ENCODE measurements at places on chromosomes 3 and 15.

GRCh38 chr15:83999396-84000135 lies 236.0 kb upstream of the GOLGA6L4 start:
- DNase-seq: no peak

DNA sequence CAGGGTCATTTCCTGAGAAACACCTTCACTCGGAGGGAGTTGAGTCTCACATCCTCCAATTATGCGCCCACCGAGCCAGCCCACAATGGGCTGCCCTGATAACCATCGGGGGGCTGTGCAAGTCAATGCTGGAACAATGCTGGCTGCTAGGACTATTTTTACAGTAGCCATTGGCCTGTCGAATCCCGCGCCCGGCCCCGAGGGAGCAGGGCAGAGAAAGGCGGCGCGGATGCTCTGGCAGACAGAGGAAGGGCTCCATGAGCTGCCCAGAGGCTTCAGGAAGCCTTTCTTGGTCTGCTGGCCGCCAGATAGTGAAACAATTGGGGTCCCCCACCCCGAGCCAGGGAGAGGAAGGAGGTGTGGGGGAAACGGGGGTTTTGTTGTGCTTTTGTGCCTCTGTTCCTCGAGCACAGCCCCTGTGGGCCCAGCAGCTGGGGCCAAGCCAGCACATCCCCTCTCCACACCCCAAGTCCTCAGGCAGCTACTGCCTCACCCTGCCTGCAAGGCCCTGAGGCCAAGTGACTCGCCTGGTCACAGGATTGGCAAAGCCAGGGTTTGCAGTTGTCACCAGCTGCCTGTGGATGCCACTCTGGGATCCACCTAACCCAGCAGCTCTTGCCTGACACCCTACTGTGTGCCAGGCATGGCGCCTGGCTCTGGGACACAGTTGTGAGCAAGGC lies 39.0 kb downstream of the SLC6A6 start:
- DNase-seq: no peak

DNA sequence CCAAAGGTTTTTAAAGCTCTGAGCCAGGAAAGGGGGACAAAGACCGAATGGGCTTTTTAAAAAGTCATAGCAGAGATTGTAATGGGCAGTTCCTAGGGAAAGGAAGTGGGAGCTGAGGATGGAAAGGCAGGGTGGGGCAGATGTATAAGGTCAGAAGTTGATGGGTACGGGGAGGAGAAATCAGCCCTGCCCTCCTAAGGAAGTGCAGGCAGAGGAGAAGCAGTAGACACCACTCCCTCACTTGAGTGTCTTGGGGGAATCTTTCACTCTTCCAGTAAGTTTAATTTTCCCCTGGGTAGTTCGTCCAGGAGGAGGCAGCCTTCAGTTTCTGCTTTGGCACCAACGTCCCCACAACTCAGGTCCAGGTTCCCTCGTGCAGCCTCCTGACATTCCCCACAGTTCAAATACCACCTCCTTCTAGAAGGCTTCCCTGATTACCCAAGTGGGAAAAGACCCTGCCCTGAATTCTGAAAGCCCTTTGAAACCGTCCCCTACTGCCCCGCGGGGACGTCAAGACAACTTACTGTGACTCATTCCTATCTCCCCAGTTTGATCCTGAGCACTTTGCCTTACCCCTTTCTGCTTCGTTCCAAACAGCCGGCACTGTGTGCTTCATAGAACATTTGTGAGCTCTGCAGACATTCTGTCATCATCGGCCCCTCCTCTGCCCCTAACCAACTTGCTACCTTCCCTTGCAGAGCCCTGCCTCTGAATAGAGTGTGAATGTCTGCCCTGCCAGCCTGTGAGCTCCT lies 14.3 kb upstream of the SRP14 start:
- no peak for DNase-seq

DNA sequence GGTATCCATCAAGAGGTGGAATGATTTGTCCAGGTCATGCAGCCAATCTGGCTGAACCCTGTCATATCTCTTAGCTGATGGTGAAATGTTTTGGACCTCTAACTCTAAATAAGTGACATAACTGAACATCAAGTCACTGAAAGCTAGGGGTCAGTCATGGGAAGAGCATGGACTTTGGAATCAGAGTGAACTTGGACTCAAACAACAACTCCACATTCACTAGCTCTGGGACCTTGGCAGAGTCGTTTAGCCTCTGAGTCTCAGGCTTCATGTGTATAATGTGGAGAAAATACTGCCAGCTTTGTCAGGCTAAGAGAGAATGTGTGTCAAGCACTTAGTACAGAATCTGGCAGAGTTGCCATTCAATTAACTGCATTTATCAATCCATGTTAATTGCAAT lies 557.8 kb upstream of the CFAP20DC start:
- DNase-seq: no peak

DNA sequence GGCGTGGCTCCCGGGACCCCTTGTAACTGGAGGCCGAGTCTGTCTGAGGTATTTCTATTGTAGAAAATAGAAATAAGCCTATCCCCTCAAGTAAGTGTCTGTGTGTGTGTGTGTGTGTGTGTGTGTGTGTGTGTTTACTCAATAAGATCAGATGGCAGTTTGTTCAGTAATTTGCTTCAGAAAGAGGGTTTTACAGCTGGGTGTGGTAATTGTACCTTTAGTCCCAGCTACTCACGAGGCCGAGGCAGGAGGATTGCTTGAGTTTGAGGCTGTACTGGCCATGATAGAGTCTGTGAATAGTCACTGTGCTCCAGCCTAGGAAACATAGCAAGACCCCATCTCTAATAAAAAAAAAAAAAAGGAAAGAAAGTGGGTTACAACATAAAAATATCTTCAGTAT lies 8.7 kb downstream of the SPINT1 start:
- no peak for DNase-seq

DNA sequence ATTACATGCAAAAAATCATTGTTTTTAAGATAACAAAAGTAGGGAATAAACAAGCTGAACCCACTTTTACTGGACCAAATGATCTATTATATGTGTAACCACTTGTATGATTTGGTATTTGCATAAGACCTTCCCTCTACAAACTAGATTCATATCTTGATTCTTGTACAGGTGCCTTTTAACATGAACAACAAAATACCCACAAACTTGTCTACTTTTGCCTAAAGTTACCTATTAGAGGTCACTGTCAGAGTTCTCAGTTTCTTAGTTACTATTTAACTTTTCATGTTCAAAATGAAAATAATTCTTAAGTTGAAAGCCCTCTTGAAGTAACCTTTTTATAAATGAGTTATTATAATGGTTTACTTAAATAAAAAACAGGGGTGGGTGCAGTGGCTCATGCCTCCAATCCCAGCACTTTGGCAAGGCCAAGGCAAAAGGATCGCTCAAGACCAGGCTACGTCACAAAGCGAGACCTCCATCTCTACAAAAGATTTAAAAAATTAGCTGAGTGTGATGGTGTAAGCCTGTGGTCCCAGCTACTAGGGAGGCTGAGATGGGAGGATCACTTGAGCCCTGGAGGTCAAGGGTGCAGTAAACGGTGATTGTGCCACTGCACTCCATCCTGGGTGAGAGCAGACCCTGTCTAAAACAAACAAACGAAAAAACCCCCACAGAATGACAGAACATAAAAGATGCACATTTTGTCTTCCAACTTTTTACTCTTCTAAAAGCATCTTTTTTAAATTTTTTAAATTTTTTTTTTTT lies 16.0 kb downstream of the ACTR8 start:
- DNase-seq: no peak

- no peak for DNase-seq
Observed at GRCh38 chr3:182937293-182938051, 42.9 kb downstream of the DCUN1D1 start.

DNA sequence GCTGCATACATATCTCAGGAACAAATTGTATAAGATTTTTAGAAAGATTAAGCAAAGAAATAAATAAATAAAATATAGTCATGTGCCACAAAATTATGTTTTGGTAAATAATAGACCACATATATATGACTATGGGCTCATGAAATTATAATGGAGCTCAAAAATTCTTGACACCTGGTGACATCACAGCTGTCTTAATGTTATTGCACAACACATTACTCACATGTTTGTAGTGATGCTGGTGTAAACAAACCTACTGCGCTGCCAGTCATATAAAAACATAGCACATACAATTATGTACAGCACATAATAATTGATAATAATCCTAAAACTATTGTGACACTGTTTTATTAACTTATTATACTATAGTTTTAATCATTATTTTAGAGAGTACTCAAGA lies 1159.1 kb downstream of the SI start:
- no peak for DNase-seq

DNA sequence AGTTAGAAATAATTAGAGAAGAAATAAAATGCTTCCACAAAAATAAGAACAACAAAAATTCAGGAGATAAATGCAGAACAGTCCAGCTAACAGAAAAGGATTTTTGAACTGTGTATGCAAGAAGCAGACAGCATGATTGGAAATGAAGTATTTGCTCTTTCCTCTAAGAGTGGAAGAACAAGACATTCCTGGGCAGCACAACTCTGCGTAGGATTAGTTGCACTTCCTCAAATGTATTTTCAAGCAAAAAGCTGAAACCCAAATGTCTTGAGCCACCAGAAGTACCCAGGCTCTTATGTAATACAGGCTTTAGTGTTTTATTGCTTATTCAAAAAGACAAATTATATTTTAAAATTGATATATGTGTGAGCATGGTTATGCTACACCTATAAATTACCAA lies 127.2 kb downstream of the ZBTB20 start:
- no peak for DNase-seq

GRCh38 chr3:21054064-21054463 lies 696.9 kb downstream of the ZNF385D start:
- DNase-seq: no peak

- no peak for DNase-seq
Observed at GRCh38 chr3:128328546-128329458, 137.9 kb downstream of the DNAJB8 start.

- no peak for DNase-seq
Observed at GRCh38 chr15:62975515-62975914, 67.0 kb upstream of the TPM1 start.

- DNase-seq: no peak
Observed at GRCh38 chr15:78405336-78405924, 32.6 kb upstream of the IREB2 start.

DNA sequence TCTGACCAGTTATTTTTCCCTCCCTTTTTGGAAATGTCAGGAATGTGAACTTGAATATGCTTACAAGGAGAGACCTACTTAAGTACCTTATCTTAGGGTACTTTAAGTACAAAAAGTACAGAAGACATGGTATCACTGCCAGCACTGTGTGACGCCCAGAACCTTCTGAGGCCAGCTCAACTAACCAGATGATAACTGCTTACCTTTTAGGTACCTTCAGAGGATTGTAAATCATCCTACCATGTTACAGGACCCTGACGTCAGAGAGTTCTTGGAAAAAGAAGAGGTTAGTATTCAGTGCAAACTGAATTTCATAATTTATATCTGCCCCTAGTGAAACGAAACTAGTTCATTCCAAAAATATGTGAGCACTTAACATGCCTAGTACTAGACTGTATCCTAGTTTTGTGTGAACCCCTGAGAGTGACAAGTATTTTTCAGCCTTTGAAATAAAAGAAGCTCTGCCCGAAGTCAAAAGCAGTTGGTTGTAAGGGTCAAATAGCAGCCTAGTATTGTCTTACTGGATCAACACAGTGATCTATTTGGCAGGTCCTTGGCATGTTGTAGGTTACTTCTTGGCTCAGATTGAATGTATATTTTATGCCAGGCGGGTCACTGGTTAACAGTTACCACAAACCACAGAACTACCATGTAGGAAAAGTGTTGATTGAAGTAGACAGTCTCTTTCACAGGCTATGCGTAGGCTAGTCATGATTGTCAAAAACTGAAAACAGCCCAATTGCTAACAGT lies 23.8 kb upstream of the SNX22 start:
- no peak for DNase-seq

- no peak for DNase-seq
Observed at GRCh38 chr3:101266566-101266965, 53.8 kb downstream of the IMPG2 start.

- DNase-seq: no peak
Observed at GRCh38 chr3:100022506-100022905, 91.8 kb downstream of the FILIP1L start.

GRCh38 chr3:49020330-49021212 lies 1.4 kb upstream of the NDUFAF3 start:
- DNase-seq: no peak

GRCh38 chr3:163809540-163809993 lies 1268.7 kb downstream of the SI start:
- DNase-seq: no peak

DNA sequence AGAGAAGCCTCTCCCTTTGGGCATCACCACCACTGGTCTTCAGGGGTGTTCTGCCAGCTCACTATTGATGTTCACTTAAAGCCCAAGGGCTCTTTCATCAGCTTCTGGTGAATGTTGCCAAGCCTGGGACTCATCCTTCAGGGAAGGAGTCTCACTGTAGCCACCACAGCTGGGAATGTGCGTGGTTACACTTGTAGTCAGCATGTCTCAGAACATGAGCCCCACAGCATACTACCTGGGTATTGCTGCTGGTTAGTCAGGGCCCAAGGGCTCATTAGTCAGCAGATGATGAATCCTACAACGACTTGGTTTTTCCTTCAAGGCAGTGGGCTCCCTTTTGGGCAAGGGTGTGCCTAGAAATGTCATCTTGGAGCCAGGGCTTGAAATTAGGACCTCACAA lies 412.9 kb downstream of the VGLL3 start:
- DNase-seq: no peak

DNA sequence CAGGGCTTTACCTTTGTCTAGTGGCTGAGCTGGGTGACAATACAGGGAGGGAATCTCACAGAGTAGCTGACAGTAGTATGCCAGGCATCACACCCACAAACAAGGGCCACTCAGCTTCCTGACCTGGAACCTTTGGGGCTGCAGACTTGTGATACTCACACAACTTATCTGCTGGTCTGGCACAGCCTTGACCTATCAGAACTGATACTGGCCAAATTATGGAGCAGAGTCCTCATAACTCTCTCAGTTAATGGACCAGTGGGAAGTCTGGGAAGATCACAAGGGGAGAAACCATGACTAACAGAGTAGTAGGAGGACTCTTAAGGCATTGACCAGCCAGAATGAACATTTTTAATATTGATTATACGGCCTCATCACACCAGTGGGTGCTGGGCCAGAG lies 19.4 kb downstream of the MRPL46 start:
- no peak for DNase-seq

- DNase-seq: no peak
Observed at GRCh38 chr3:42733501-42734262, 31.1 kb upstream of the HHATL start.

Data from stimulated activated CD8-positive, alpha-beta memory T cell treated with anti-CD3 and anti-CD28 coated beads, Interleukin-7, amount 100 ng/mL, for 24 hours (primary cell).